NCI-H2029 (cell line): ENCODE measurements at places on chromosomes 3 and 15.

DNA sequence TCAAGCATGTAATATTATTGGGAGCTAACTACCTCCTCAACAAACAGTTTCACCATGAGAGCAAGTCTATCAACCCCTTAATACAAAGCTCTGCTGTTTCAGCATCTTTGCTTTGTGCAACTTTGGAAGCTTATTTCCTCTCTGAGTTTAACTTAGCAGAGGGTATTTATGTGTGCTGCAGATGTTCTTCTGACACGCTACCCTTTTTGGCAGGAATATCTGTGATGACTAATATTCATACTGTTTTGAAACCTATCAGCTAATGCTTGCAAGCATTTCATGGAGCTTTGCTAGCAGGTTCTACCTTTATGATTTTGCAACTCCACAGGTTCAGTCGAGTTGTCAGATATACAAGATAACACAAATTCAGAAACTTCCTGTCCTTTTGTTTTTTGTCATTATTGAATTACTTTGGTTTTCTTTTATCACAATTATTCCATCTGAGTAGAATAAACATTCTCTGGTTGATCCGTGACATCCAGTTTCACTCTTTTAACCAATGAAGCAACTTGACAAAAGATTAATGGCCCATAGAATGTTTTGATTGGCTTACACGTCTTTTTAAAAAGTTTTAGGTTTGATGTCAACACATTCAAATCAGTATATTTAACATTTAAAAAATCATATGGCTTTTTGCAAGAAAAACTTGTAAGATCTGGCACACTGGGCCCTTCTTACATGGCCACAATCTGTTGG, 1.7 kb upstream of the SLC9A9 start:
- no peak for DNase-seq

DNA sequence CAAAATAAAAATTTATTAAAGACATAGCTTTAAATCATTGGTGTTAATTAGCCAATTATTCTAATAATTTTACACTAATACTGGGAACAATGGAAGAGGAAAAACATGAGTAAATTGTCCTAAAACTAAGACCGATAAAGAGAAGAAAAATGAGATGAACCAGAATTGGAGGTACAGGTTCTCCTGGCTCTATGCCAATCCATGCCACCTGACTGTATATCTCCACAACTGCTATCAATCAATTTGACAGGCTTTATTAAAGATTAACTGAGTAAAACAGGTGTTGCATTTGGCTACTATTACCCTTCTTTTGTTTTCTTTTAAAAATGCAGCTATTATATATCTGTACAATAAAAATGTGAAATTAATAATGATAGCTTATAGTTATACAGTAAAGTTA, 850.0 kb downstream of the CADM2 start:
- DNase-seq: no peak

GRCh38 chr3:194690501-194691372, 5.1 kb downstream of the FAM43A start:
- peak; percentile 69 for DNase-seq

GRCh38 chr15:56835718-56836171, 82.7 kb upstream of the TCF12 start:
- peak; percentile 40 for DNase-seq

DNA sequence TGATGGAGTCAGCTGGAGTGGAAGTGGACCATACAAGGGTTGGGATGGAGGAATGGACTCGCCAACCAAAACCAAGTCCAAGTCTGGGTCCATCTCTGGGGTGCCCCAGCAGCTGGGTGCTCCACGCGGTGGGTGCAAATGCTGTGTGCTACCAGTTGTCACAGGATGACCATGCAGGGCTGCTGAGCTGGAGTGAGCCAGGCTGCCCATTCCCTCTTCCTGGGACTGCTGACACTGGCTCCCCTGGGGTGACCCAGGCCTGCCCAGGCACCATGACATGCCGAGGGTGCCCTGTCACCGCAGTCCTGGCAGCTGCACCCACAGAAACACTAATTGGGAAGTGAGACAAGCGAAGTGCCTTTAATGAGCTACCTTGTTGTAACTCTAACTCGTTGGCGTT, 140.2 kb downstream of the TPRA1 start:
- no peak for DNase-seq
